ENCODE measurements at places on chromosomes 2 and 18.

- DNase-seq: no peak
Measured at GRCh38 chr2:170006587-170007325, 171.2 kb upstream of the MYO3B start.

- DNase-seq: no peak
Measured at GRCh38 chr2:115234737-115235136, 792.3 kb downstream of the DPP10 start.

GRCh38 chr2:30684026-30684425 lies 123.2 kb downstream of the CAPN13 start:
- no peak for DNase-seq

- peak; percentile 67 for DNase-seq
Measured at GRCh38 chr2:25521665-25522387, 151.6 kb downstream of the DTNB start.

DNA sequence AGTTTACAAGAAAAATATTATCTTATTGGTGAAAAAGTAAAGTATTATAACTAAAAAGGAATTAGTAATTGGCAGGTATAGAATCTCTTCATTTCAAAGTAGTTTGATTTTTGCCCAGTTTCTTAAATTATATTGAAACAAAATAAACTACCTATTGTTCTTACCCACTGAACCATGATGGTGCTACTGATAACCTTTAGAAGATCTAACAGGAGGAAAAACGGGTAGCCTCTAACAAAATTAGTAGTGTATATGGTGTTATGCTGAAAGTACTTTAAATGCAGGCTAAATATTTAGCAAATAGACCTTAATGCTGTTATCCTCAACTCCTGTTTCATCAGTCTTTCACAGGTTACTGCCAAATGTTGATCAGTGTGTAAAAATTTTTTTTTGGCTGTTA lies 19.1 kb downstream of the MRPS9 start:
- DNase-seq: no peak

DNA sequence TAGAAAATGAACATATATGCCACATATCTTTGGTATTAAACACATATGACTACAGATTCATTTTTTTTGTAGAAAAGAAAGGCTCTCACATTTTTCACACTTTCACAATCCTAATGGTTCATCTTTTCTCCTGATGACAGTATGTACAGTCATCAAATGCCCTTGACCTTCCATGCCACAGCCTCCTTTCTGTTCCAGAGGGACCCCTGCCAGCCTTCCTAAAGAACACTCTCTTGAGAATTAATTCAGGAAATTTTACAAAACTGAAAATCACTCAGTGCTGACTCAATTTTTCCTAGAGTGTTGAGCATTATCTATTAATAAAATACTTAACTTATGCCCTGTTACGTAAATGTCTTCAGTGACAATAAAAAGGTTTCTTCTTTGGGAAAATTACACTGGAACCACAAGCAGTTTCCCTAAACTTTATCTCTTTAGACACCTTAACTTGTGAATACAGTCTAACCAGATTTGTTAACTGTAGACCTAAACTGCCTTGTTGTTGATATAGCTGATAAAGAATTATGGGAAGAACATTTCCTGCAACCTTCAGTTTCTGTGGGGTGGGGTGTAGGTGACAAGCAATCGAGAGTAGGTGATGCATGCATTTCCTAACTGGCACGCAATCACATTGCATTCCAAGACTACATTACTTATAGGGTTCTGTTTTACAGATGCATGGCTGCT lies 15.3 kb upstream of the ACOXL start:
- DNase-seq: no peak

- DNase-seq: no peak
Measured at GRCh38 chr18:9876867-9877654, 8.7 kb upstream of the TXNDC2 start.

DNA sequence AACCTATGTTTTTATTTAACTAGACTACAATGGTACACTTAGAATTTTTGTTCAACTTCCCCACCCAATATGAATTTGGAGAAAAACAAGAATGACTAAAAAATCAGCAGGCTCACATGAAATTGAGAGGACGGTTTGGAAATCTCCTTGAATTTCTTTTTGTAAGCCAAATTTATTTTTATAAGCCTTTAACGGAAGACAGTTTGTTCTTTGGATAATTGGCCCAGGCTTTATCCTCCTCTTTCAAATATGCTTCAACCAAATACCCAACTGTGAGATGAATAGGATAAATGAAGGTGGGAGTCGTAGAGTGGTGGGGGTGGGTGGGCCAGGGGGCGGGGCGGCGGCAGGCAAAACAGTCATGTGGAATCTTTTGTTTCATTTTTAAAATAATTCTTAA lies 60.6 kb downstream of the FMNL2 start:
- DNase-seq: no peak

DNA sequence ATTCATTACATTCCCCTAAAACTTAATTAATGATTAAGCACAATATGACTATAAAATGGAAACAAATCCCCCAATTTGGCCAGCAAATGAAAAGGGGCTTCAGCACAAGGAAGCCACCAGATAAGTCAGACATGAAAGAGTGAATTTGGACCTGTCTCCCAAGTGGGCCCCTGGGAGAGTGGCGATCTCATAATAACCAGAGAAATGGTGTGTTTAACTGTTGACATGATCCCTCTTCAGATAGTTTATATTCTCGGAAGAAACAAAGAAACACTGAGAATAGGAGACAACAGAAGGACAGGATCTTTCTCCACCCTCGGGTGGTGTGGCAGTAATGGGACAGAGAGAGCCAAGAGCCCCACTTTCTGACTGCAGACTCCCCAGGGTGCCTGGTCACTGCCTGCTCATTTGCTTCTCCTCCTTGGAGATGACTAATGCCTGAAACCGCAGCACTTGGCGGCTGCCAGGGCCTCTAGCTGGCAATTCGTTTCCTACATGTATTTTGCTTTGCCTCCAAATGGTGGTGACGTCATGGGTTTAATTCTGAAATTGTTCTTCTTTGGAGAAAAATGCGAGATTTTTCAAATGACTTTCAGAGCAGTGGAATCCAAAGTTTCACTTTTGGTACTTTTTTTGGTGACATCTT lies 46.4 kb upstream of the SPP2 start:
- peak; percentile 45 for DNase-seq

DNA sequence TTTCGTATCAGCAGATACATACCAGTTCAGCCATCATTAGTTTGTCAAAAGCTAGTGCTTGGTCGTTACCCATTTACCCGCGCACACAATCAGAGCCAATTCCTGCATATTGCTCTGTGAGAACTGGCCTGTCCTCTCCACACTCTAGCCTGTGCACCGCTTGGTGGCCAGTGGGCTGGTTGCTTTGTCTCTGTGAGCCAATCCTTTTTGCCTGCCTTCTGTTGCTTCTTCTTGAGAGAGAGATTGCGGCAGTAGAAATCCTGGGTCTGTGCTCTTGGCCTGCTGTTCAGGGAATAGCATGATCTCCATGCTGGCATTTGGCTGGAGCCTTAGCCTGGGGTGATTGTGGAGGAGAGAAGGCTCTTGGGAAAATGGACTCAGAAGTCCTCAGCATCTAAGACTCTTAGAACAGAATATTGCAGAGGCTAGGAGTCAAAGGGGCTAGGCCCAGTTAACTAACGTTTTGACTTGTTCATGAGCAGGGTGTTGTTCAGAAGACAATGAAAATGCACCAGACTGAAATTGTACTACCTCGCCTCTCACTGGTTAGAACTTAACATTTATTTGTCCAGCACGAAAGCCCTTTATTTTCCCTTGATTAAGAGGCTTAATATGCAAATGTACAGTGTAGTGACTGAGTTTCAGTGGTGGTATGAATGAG lies 37.1 kb downstream of the MAP4K4 start:
- no peak for DNase-seq

GRCh38 chr18:79904357-79905147 lies 46.9 kb downstream of the SLC66A2 start:
- DNase-seq: peak; percentile 73

DNA sequence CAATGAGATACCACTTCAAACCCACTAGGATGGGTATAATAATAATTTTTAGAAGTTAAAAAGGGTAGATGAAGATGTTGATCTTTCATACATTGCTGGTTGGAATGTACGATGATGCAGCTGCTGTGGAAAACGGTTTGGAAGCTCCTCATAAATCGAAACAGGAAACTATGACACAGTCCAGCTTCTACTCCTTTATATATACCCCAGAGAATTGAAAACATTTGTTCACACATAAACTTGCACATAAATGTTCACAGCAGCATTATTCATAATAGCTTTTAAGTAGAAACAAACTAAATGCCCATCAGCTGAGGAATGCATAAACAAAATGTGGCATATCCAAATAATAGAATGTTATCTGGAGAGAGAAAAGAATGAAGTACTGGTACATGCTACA lies 95.0 kb downstream of the STRADB start:
- DNase-seq: no peak

- no peak for DNase-seq
Measured at GRCh38 chr2:132891498-132891897, 221.5 kb upstream of the LYPD1 start.

GRCh38 chr18:31424383-31424988 lies 23.1 kb upstream of the DSG3 start:
- no peak for DNase-seq

- DNase-seq: no peak
Measured at GRCh38 chr2:185640588-185640987, 98.0 kb upstream of the FSIP2 start.

- DNase-seq: no peak
Measured at GRCh38 chr2:172763079-172763478, 27.4 kb downstream of the RAPGEF4 start.
